ENCODE measurements at places on chromosomes 12 and 14.

DNA sequence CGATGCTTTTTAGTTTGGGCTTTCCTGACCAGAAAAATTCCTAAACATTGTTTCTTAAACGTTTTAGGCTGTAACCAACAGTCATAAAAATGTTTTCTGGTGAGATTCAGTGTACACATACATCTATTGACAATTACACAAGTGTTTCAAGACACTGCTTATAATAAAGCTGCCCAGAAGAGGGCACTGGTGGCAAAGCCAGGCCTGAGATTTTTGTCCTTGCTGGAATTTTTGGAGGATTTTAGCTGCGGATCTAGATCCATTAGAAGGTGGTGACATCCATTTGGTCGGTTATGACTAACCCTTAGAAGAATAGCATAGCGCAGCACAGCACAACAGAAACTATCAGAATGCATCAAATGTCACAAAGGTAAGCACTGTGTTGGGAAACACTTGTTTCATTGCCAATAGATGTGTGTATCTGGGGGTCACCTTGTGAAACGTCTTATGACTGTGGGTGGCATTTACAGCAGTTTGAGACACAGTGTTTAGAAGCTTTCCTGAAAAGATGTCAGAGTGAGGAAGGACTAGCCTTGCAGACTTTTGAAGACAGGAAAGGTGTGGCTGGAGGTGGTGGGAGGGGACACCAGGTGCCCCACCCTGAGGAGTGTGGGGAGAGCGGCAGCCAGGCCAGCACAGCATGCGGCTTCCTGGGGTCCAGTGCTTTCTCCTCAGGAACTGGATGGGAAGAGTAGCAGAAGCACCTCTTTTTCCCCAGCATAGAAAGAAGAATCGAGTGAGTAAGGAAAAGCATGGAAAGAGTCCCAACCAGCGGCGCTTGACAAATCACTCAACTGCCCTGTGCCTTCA is 54.7 kb upstream of the FKBP4 start:
- DNase-seq: peak; percentile 9

GRCh38 chr12:2282318-2282717 is 229.5 kb downstream of the CACNA1C start:
- DNase-seq: no peak

GRCh38 chr14:60646226-60646818 is 3.0 kb downstream of the SIX1 start:
- DNase-seq: peak; percentile 74

- DNase-seq: no peak
Measured at GRCh38 chr12:47747126-47747525, 11.6 kb downstream of the RAPGEF3 start.

- DNase-seq: no peak
Measured at GRCh38 chr12:32437095-32437515, 37.7 kb downstream of the FGD4 start.

DNA sequence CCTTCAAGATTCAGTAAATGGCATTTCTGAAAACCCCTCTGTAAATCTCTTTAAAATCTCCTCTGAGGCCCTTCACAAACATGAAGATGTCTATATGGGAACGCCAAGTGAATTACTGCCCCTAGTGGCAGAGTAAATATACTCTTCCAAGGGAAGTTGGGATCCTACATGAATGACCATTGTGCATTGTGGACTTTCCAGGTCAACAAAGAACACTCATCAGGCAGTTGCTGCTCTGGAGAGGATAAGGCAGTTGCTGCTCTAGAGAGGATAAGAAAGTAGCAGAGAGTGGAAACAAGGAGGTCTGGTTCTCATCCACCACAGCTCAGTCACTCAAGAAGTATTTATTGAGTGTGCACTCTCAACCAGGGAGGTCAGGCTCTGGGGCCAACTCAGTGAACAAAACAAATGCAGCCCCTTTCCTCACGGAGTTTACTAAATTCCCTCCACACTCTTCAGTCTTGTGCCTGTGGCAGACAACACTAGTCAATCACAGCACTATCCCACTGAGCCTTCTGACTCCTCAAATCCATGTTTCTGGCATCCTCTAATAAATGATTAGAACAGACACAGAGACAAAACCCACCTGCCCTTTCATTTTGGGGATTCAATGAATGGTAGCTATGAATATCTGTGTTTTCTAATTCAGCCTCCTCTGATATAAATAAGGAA is 52.9 kb downstream of the SVOP start:
- no peak for DNase-seq
